ENCODE measurements at places on chromosomes 5 and 9.

DNA sequence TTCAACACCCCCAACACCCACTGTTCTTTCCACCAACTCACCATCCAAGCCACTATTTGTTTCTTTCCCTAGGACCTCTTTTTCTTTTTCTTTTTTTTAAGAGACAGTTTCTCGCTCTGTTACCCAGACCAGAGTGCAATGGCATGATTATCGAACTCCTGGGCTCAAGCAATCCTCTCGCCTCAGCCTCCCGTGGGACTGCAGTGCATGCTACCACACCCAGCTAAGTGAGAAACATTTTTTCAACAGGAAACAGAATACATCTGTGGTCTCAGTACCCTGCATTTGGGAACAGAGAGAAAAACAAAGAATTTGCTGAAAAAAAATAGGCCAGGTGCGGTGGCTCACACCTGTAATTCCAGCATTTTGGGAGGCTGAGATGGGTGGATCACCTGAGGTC, 24.6 kb downstream of the B4GALT1 start:
- no peak for DNase-seq

DNA sequence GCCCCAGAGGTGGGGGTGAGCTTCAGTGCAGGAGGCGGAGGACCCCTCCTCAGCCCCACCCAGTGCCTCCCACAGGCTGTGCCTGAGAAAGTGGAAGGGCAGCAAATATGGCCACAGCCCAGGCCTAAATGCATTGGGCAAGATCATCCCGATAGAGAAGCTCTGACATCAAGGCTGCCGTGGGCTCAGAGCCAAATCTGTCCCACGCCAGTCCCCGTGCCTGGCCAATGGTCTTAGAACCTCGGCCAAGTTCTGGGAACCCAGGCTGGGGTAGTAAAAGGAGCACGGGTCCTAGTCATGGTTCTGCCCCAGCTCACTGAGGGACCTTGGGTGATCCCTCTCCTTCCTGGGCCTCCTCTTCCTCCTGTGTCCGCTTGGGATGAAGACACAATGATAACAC, 27.7 kb upstream of the TNIP1 start:
- no peak for DNase-seq

DNA sequence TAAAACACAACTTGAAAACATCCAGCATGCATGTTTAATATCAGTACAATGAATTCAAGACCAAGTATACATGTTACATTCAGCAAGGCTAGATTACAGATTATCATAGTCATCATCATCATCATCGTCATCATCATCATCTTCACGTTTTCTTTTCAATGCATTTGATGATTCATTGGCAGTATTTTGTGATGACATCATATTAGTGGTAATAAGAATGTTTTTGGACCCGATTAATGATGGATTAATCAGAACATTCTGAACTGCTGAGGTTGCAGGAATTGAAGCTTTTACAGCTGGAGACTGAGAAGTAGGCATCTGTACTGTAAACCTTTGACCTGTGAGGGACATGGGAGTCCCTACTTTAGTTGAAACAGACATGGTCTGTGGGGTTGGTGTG, 4.5 kb downstream of the AK6 start:
- DNase-seq: no peak

- no peak for DNase-seq
Observed at GRCh38 chr9:95780121-95780520, 95.4 kb upstream of the ERCC6L2 start.

- no peak for DNase-seq
Observed at GRCh38 chr9:624935-625500, 216.5 kb upstream of the DMRT1 start.

DNA sequence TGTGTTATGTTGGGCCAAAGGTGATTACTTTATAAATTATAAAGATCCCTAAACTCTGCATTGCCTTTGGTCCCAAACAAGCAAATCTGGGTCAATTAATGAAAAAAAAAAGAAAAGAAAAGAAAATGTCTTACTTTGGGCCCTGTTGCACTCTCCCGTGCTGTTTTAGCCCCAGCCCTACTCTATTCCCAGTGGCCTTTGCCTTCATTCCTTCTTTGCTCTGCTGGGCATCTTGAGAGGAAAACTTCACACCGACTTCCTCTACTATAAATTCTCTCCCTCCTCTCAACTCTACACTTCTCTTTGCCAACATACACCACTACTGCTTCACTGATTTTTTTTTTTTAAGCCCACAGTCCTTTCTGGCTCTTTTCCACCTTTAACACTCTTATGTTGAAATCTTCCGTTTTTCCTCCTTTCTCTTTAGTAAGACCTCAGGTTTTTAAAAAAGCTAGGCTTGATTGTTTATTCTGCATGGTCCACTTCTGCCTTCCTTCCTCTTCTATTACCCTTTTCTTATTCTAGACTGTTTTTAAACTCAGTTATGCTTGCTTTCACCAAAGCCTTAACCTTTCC, 4.5 kb upstream of the MSMP start:
- DNase-seq: no peak

DNA sequence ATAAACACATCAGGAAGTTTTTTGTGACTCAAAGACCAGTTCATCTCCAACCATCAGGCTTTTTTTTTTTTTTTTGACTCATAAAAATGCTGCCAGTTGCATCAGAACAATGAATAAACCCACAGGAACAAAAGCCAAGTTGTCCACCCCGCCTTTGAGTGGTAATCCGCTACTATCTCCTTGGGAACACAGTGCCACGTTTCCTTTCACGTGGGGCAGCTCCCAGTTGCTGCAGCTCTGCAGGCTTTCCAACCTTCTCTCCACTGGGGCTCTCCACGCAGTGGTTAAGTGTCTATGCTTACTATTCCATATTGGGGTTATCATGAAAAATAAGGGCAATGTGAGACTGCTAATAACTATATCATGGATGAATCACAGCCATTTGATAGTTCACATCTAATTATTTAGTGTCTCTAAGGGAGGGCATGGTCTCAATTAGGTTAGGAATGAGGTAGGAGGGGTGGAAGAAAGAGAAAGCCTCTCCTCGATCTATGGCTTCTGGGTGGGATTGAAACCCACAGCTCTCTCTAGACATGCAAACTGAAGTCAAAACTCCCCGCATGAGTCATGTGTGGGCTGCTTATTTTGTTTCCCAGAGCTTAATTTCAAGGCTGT, 55.8 kb upstream of the ACTBL2 start:
- DNase-seq: no peak

GRCh38 chr9:75505654-75506053, 384.8 kb upstream of the PCSK5 start:
- DNase-seq: no peak

DNA sequence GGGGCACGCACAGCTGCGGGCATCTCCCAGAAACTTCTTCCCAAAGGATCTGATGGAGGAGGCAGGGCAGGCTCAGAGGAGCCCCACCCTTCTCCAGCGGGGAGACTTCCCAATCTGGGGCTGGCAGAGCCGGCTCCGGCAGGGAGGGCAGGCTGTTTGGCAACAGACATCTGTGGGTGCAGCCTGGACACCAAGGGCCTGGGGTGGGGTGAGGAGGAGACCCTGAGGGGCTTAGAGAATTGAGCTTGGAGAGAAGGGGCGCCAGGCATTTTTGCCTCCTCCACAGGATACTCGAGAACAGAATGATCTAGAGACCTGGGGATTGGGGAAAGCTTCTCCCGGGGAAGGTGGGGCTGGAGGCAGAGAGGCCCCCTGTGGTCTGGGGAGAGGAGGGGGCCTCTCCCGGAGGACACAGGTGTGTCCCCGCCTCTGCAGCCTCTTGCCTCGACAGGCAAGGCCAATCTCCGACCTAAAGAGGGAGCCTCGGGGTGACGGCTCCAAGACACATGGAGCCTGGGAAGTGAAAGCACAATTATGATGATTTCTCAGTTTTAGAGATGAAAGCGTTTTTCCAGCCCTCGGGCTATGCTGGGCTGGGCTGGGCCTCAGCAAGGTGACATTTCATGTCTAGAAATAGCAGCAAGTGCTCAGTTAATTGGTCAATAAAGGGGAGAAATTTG, 8.4 kb downstream of the LHX3 start:
- DNase-seq: no peak

- no peak for DNase-seq
Observed at GRCh38 chr5:43780586-43780985, 177.6 kb downstream of the NNT start.

- DNase-seq: no peak
Observed at GRCh38 chr5:36522746-36523065, 83.7 kb upstream of the SLC1A3 start.

Data from activated CD4-positive, alpha-beta T cell treated with anti-CD3 and anti-CD28 coated beads for 24 hours (primary cell).